AG04450 (cell line): ENCODE measurements at places on chromosomes 2 and 18. TPM values are rescaled to one million over a fixed set of nuclear protein-coding genes. Genes with fewer than 3 reads are reported as not detected.

IL1R1 gene
- 88.8 and 102 TPM in 2 replicates for polyA plus RNA-seq

SRD5A2 gene
- not detected in 2 replicates for polyA plus RNA-seq

FRZB gene
- 2.0 and 2.5 TPM in 2 replicates for polyA plus RNA-seq

ALPP gene
- polyA plus RNA-seq = not detected in 2 replicates

DNA sequence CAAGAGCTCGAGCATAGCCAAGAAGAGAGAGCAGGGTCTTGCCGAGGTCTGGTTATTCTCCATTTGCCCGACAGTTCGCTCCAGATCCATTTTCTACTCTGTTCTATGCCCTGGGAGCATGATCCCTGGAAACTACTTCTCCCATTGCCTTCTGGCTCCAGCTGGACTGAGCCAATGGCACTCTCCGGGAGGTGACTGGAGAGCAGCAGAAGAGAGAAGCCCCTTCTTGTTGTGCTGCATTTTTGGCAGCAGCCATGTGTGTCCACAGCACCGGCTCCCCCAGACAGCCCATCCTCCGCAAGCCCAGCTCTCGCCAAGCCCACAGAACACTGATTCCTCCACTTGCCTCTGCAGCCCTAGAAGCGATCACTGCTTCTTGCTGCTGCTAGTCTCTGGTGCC, 345.5 kb downstream of the TNS1 start:
- DNase-seq = no peak

GRCh38 chr18:55114876-55115275, 155.6 kb upstream of the CCDC68 start:
- DNase-seq = no peak

- no peak for DNase-seq
These were observed 7.3 kb upstream of the HTR2B start for GRCh38 chr2:231132129-231132528.

- DNase-seq = no peak
These were observed 19.6 kb upstream of the RPL31 start for GRCh38 chr2:100982431-100982861.

- DNase-seq = peak; percentile 8
These were observed 312.2 kb downstream of the LRATD1 start for GRCh38 chr2:14944562-14945346.
